GM23248 (cell line): ENCODE measurements at places on chromosomes 5 and 9. TPM values are rescaled to one million over a fixed set of nuclear protein-coding genes. Genes with fewer than 3 reads are reported as not detected.
A peak's percentile ranks its signal among the peaks of the same experiment; 100 is the strongest.

DNA sequence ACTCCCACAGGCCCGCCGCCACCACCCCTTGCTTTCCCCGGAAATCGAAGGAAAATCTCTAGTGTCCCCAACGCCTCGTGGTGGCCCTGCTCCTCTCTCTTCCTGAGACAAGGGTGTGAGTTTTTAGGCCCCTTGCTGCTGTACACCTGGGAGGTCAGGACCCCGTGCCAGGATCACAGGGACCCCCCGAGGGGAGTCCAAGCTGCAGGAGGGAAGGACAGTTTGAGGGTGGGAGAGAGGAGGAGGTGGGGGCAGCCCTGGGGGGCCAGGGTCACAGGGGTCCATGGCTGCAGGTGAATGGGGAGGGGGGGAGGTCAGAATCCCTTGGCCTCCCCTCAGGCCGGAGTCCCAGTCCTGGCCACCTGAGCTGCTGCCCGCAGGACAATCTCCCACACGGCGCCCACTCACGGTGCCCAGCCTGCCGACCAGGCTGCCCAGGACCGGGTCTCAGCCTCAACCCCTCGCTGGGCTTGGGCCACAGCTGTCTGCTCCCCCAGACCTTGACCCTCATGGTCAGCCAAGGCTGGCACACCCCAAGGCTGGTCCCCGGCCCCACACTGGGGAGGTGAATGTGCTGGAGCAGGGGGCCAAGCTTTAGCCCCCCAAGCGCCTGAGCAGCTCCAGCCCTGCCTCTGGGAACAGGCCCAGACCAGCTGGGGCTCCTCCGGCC, 19.9 kb downstream of the TPPP start:
- no peak for DNase-seq

DNA sequence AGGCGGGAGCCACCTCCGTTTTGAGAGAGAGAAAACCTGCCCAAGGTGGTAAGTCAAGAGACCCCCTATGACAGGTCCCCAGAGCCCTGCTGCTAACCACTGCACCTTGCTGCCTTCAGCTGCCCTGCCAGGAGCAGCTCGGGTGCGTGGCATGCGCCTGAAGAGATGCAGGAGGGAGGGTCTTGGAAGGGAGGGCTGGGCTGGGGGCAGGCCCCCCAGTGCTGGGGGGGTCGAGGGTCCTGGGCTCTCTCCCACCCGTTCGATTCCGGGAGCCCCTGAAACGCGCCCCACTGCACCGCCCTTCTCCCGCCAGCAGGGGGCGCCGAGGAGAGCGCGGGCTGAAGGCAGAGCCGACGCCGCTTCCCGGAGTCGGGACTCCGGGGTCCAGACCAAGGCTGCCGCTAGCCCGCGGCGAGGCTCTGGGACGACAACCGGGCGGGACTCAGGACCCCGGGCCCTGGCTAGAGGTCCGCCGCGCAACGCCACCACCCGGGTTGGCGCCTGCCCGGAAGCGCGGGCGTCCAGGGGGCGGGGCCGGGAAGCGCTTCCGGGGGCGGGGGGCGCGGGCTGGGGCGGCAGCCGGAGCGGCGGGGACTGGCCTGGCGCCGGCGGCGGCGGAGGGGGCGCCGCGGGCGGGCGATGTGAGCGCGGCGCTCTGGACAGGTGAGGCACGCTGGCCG, at the start of gene ZBTB34:
ZBTB34 (plus strand) TSS at position 563 of the 680 bp plus-strand sequence. CDS start 18,761 bp downstream, outside the sequence.
- DNase-seq, result peak; percentile 77

DNA sequence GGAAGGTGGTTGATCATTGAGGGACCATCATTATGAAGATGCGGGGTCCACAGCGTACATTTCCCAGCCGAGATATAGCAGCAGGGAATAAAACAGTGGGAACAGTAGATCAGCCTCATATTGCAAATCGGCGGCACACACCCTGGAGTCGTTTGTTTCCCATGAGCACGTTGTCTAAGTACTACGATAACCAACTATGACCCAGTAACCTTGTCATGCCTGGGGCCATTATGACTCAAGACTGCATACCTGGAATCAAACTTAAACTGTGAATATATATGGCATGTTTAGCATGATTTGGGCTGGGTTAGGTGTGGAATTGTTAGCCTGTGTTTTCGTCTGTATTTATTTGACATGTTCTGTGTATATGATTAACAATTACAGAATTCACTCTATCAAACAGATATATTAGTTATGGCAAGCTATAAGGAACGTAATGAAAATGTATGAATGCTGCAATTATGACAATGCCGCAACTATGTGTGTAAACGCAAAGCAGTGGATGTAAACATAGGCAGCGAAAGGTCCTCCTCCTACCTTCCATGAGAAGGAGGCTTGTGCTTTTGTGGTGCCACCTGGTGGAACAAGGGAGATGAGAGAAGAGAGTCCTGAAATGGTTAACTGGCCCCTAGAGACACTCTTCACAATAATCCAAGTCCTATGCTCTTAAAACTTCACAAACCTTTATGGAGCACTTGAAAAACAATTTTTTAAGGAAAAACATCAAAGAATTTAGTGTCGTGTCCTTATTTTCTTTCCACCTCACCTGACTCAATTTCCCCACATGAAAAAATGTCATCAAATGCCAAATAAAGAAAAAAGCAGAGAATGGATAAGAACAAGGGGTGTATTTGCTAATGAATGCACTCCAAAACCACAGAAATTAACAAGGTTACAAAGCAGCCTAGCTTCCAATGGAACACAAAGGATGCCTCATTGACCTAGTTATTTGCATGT, 47.1 kb downstream of the SEMA5A start:
- peak; percentile 43 for DNase-seq

DNA sequence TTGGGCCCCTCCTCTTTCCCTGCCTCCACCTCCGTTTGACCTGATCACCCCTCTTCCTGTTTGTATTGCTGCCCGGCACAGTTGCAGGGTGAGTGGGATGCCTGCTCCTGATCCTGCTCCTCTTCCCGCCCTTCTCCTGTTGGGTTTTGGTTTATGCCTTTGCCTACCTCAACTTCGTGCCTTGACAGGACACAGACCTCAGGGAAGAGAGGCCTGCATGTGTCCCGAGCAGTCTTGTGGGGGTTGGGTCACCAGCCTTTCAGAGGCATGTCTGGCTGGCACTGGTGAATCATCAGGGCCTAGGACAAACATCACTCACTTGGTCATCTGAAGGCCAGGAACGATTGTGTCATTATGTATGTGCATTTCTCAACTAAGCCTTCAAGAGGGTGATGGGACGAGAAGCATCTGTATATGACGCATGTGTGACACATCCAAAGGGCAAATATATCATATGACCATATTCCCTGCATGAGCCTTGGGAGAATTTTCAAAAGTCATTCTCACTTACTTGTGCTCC, 56.9 kb downstream of the NPR3 start:
- DNase-seq, result peak; percentile 99

DNA sequence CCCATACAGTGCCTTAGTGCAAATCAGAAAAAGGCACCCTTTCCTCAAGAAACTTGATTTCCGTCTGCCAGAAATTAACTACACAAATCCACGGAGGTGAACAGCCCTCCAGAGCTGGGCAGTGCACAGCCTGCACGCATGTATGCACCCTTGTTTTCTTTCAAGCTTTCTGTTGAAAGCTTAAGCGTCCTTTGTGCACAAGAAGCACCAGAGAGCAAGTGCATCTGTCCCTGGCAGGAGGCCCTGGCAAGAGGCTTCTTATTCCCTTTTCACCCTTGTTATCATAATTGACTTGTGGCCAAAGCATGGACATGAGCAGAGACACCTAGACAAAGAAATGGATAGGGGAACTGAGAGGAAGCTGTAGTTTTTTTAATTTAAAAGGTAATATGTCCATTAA, 47.4 kb upstream of the ATG10 start:
- no peak for DNase-seq

GRCh38 chr5:43700601-43701000, 97.6 kb downstream of the NNT start:
- no peak for DNase-seq

PPIC gene
- 244 and 247 TPM in 2 replicates for polyA plus RNA-seq

CANX gene
- polyA plus RNA-seq, result 332 and 338 TPM in 2 replicates

TMEM232 gene
- 0.78 and 1.3 TPM in 2 replicates for polyA plus RNA-seq
